Endodermal cell (in vitro differentiated cells): ENCODE measurements at places on chromosomes 12 and 14.
A peak's percentile ranks its signal among the peaks of the same experiment; 100 is the strongest.

GRCh38 chr14:73261075-73261474 is 23.8 kb downstream of the PAPLN start:
- DNase-seq = no peak

DNA sequence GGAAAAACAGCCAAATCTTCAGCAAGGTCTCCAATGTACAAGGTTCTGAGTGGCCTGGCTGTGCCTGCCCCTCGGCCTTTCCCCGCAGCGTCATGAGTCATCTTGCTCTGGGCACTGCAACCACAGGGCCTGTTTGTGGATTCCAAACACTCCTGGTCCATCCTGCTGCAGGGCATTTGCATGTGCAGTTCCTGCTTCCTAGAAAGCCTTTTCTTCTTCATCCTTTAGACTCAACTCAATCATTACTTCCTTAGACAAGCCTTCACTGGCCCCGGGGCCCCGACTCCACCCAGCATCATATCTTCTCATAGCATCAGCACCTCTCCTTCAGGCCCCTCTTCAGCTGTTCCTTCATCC is 101.8 kb upstream of the EGLN3 start:
- peak; percentile 57 for DNase-seq

- peak; percentile 69 for DNase-seq
Measured at GRCh38 chr12:72610854-72611358, 338.7 kb downstream of the TRHDE start.

- peak; percentile 67 for DNase-seq
Measured at GRCh38 chr12:53051058-53051880, 1.4 kb downstream of the TNS2 start.

- DNase-seq = peak; percentile 63
Measured at GRCh38 chr12:77615332-77615731, 215.4 kb upstream of the NAV3 start.

- DNase-seq = no peak
Measured at GRCh38 chr12:25925064-25925463, 33.4 kb upstream of the RASSF8 start.

GRCh38 chr12:6228535-6229223 is 28.5 kb downstream of the CD9 start:
- no peak for DNase-seq

- DNase-seq = peak; percentile 79
Measured at GRCh38 chr14:105475269-105476096, 862 bp downstream of the CRIP2 start.

GRCh38 chr14:22012452-22012851 is 338.8 kb upstream of the OR4E1 start:
- no peak for DNase-seq
